ENCODE measurements at places on chromosomes 7 and 10. TPM values are rescaled to one million over a fixed set of nuclear protein-coding genes. Genes with fewer than 3 reads are reported as not detected.

The CNPY1 gene
- not detected for polyA plus RNA-seq

The FAM221A gene
- polyA plus RNA-seq = 3.6 TPM

The SPDYE3 gene
- 0.20 TPM for polyA plus RNA-seq

The GBX1 gene
- 0.14 TPM for polyA plus RNA-seq

The NAT16 gene
- not detected for polyA plus RNA-seq

All from right cardiac atrium (tissue), 5 donors.